ENCODE measurements at places on chromosomes 2 and 18. TPM values are rescaled to one million over a fixed set of nuclear protein-coding genes. Genes with fewer than 3 reads are reported as not detected.

The GAREM2 gene
- 7.7 TPM for total RNA-seq

DNA sequence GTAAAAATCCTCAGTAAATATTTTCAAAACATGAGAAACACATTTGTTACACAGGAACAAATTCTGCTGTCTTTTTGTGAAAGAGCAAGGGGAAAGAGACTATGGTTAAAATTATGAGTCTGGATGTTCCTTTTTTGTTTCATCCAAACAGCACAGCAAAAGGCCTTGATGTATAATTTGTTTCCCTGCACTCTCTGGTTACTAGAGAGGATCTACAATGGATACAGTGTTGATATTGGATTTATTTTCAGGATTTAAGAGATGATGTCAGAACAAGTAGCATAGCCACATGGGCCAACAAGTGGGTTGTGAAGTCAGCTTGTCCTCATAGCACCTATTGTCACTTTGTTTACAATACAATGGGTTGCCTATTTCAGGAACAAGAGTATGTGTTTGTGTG is 11.3 kb upstream of the ERBB4 start:
- no peak overlapping the region for H3K4me3 ChIP-seq
- H3K27me3 ChIP-seq = no peaks in the 10 kb centered on the region
- H3K27ac ChIP-seq = no peak overlapping the region
- no peaks in the 10 kb centered on the region for H3K36me3 ChIP-seq
- peaks cover 3% of the 10 kb centered on the region for H3K4me1 ChIP-seq
- DNase-seq = no peak

- no peak overlapping the region for H3K27ac ChIP-seq
- DNase-seq = no peak
- H3K4me1 ChIP-seq = no peaks in the 10 kb centered on the region
- H3K36me3 ChIP-seq = no peaks in the 10 kb centered on the region
- no peaks in the 10 kb centered on the region for H3K27me3 ChIP-seq
These were observed 608.1 kb upstream of the REG3G start for GRCh38 chr2:78417355-78417754.

DNA sequence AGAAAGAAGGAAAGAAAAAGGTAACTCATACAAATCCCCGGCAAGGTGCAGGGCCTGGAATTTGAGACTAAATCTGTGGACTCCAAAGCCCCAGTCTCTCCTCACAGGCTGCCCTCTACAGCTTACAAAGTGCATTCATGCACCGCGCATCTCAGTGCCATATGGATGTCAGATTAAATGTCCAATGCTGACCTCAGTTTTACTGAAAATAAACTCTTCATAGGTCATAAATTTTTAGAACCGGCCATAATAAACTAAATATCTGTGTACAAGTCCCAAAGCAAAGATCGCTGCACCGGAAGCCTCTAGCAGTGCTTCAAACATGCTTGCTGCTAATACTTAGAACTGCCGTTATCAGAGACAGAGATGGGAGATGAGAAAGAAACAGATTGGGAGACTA is 17.7 kb downstream of the ST6GAL2 start:
- no peak for DNase-seq
- peak overlapping the region; percentile 97 for H3K27ac ChIP-seq
- H3K4me3 ChIP-seq = no peak overlapping the region
- H3K36me3 ChIP-seq = no peaks in the 10 kb centered on the region

The PRSS56 gene
- total RNA-seq = not detected

DNA sequence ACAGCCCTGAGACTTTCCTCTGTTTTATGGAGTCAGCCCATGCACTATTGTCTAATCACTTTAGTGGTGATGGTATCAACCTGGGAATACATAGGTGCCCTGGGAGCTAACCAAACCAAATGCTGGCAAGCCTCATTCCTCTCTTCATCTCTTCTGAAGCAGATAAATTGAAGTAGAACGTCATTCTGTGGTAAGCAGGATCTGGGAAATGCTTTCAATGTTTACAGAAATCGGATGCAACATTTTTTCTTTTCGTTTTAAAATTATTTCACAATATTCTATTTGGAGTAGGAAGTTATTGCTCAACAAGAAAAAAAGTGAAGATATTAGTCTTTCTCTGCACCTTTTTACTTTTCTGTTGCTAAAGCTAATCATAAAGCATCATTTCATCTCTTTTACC is 114.2 kb downstream of the RBMS1 start:
- no peak for DNase-seq
- H3K4me3 ChIP-seq = no peak overlapping the region
- no peaks in the 10 kb centered on the region for H3K4me1 ChIP-seq

- no peak for DNase-seq
- no peaks in the 10 kb centered on the region for H3K4me1 ChIP-seq
- no peaks in the 10 kb centered on the region for H3K27me3 ChIP-seq
- no peaks in the 10 kb centered on the region for H3K36me3 ChIP-seq
- H3K27ac ChIP-seq = no peak overlapping the region
These were observed 16.4 kb upstream of the CHMP1B start for GRCh38 chr18:11834772-11835171.

DNA sequence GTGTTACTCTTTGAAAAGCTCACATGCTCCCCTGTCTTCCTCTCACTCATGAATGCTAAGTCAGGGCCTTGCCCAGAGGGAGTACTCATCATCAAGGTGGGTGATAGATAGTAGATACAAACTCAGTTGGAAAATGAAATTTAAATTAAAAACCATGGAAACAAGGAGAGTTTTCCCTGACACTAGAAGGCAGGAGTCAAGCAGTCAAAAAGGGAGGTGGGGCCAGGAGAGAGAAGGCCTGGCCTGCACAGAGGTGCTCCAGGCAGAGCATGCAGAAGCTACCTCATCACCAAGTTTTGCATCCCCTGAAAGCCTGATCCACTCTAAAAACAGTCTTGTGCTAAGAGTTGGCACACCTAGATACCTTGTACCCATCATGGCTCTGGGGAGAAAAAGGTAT is 143.7 kb downstream of the MYO5B start:
- no peak overlapping the region for H3K27ac ChIP-seq
- H3K27me3 ChIP-seq = no peaks in the 10 kb centered on the region
- no peak for DNase-seq
- H3K4me1 ChIP-seq = no peaks in the 10 kb centered on the region
- H3K36me3 ChIP-seq = no peaks in the 10 kb centered on the region
- H3K4me3 ChIP-seq = no peak overlapping the region

- DNase-seq = no peak
- no peak overlapping the region for H3K27ac ChIP-seq
- H3K4me1 ChIP-seq = no peaks in the 10 kb centered on the region
- H3K27me3 ChIP-seq = no peaks in the 10 kb centered on the region
- no peaks in the 10 kb centered on the region for H3K36me3 ChIP-seq
These were observed 176.9 kb upstream of the MC4R start for GRCh38 chr18:60549338-60549960.

DNA sequence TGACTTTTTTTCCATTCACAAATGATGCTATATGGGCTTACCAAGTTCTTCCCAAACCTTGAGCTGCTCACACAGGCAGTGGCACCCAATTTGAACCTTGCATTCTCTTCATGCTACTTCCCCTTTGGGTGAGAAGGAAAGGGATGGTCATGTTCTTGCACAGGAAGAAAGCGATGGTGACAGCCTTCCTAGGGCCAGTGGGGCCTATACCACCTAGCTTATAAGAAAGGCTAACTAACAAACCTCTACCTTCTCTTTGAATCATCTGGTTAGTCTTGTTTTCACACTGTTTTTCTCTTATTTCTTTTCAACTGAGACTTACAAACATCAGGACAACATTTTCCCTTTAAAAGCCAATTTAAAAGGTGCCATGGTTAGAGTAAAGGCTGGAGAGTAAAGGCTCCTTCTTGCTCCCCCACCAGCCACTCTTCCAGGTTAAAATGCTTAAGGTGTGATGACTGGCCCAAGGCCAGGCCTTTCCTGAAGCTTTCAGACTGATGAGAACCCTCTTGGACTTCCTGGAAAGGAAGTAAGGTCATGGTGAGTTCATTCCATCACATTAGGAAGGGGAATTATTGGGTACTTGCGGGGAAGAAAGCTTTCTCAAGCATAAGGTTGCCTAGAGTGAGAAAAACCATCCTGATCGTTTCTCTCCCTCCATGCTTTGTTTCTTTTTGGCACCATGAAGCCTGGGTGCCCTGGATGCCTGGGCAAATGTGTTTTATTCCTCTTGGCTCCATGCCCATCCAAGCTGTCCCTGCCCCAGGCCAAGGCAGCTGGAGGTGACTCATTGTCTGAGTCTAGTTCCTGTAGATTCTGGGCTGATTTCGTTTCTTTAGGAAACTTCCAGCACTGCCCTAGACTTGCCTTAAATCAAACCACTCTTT is 41.4 kb upstream of the ITGB6 start:
- no peaks in the 10 kb centered on the region for H3K36me3 ChIP-seq
- H3K27me3 ChIP-seq = no peaks in the 10 kb centered on the region
- peak overlapping the region; percentile 73 for H3K27ac ChIP-seq
- peaks cover 10% of the 10 kb centered on the region for H3K4me1 ChIP-seq

The TRABD2A gene
- total RNA-seq = 2.2 TPM

DNA sequence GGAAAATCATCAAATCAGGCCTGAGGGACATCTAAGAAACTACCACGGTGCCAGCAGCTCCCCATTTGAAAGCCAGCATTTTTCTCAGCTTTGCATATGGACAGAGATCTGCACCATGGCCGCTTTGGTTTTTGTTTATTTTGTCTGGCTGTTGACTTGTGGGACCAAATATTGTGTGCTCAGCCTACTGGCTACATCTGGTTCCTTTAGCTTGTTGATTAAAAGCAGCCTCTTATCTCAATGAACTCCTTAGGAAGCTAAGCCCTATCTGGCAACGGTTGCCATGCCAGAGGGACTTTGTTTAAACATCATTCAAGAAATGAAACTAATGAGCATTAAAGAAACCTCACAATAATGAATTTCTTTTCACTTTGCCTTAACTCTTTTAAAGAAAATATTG is 32.4 kb upstream of the CCDC150 start:
- no peaks in the 10 kb centered on the region for H3K4me1 ChIP-seq
- no peak for DNase-seq
- no peak overlapping the region for H3K4me3 ChIP-seq
- no peaks in the 10 kb centered on the region for H3K27me3 ChIP-seq
- H3K27ac ChIP-seq = no peak overlapping the region

GRCh38 chr2:62669180-62669579 is 36.3 kb upstream of the EHBP1 start:
- H3K4me1 ChIP-seq = peaks cover 5% of the 10 kb centered on the region
- no peak overlapping the region for H3K4me3 ChIP-seq
- H3K27me3 ChIP-seq = no peaks in the 10 kb centered on the region
- no peak overlapping the region for H3K27ac ChIP-seq
- no peaks in the 10 kb centered on the region for H3K36me3 ChIP-seq
